Glutamatergic neuron (in vitro differentiated cells): ENCODE measurements at places on chromosomes 3 and 15.

DNA sequence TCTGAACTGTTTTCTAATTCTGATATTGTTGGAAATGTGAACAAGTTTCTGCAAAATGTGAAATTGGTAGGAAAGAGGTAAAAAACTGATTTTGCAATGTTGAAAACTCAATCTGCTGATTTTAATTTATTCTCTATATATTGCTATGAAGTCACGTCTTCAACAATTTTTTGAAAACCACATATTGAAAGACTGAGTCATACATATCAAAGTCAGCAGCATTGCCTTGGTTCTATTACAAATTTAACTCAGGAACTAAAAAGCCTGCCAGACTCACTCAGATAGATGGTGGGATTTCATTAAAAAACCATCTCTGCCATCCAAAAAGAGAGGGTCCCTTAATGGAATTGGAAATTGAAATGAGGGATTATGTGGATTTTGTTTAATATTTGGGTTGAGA is 351.4 kb downstream of the CNTN3 start:
- H3K27me3 ChIP-seq, result no peaks in the 10 kb centered on the region
- H3K27ac ChIP-seq, result no peak overlapping the region
- no peaks in the 10 kb centered on the region for H3K36me3 ChIP-seq
- peaks cover 15% of the 10 kb centered on the region for H3K4me1 ChIP-seq
- H3K4me3 ChIP-seq, result no peak overlapping the region

- no peak overlapping the region for H3K27ac ChIP-seq
- peaks cover 5% of the 10 kb centered on the region for H3K27me3 ChIP-seq
- no peaks in the 10 kb centered on the region for H3K36me3 ChIP-seq
- no peaks in the 10 kb centered on the region for H3K4me1 ChIP-seq
- H3K4me3 ChIP-seq, result no peak overlapping the region
These were observed 9.5 kb downstream of the EPB42 start for GRCh38 chr15:43211224-43211735.

- no peaks in the 10 kb centered on the region for H3K4me1 ChIP-seq
- H3K36me3 ChIP-seq, result no peaks in the 10 kb centered on the region
- DNase-seq, result no peak
- no peak overlapping the region for H3K4me3 ChIP-seq
- H3K27me3 ChIP-seq, result peaks cover 4% of the 10 kb centered on the region
These were observed 4.2 kb upstream of the CHL1 start for GRCh38 chr3:192215-192929.

GRCh38 chr15:62835351-62835750 is 207.2 kb upstream of the TPM1 start:
- peaks cover 5% of the 10 kb centered on the region for H3K4me1 ChIP-seq

DNA sequence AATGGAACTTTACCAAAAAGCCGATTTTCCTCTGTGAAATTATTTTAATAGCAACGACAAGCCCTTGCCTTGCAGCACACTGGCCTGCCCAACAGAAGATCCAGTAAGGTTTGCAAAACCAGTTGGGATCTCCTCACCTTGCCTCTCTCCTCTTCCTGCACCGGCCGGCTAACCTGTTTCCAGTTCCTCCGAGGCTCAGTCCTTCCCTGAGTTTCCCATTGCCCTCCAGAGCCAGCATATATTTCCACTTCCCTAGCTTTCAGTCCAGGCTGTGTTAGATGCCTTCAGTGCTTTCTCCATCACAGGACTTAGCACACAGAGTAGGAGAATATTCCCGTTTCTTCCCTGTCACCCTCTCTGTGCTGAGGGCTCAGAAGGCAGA is 60.3 kb downstream of the NOX5 start:
- H3K4me3 ChIP-seq, result peak overlapping the region; percentile 84
- peaks cover 14% of the 10 kb centered on the region for H3K4me1 ChIP-seq
- H3K27ac ChIP-seq, result peak overlapping the region; percentile 70

DNA sequence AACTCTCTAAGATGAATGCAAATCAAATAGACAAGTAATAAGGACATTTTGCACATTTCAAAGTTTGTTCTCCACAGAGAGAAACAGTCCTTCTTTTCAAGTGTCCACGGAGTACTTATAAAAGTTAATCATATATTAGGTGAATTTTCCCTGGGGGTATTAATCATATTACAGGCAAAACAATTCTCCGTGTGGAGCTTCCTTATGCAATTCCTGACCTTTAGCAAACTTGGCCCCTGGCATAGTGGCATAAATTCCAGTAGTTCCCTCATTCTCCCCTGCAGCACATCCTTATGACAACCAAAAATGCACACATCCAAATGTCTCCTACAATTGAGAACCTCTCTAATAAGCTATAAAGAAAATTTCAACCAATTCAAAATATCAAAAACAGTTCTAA is 34.4 kb downstream of the FSIP1 start:
- peaks cover 8% of the 10 kb centered on the region for H3K27me3 ChIP-seq
- no peak for DNase-seq
- no peak overlapping the region for H3K4me3 ChIP-seq
- no peak overlapping the region for H3K27ac ChIP-seq

DNA sequence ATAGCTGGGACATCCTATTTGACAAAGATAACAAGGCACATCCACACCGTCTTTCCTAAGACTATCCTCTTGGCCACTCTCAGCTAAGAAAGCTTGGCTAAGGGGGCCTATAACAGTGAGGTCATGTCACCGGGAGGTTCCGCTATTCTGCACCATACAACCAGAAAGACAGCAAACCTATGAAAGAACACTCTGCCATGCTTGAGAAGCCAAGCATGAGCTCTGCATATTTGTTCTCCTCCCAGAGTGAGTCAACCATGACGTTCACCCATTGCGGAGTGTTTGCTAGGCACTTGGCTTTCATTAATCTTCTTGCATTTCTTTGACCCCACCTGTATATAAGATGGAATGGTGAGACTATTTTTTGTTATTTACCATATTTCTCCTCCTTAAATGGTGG is 141.2 kb downstream of the GMNC start:
- H3K4me3 ChIP-seq, result no peak overlapping the region
- no peak for DNase-seq
- no peak overlapping the region for H3K27ac ChIP-seq
- H3K36me3 ChIP-seq, result no peaks in the 10 kb centered on the region
- no peaks in the 10 kb centered on the region for H3K4me1 ChIP-seq
- H3K27me3 ChIP-seq, result no peaks in the 10 kb centered on the region

- no peaks in the 10 kb centered on the region for H3K27me3 ChIP-seq
- H3K4me1 ChIP-seq, result peaks cover 18% of the 10 kb centered on the region
- no peak for DNase-seq
- no peaks in the 10 kb centered on the region for H3K36me3 ChIP-seq
- H3K4me3 ChIP-seq, result no peak overlapping the region
These were observed 753 bp downstream of the FURIN start for GRCh38 chr15:90869140-90869541.

- DNase-seq, result no peak
- H3K4me1 ChIP-seq, result no peaks in the 10 kb centered on the region
- H3K27me3 ChIP-seq, result peaks cover 2% of the 10 kb centered on the region
- H3K4me3 ChIP-seq, result no peak overlapping the region
These were observed 37.8 kb upstream of the MED12L start for GRCh38 chr3:151047636-151048035.

- H3K36me3 ChIP-seq, result no peaks in the 10 kb centered on the region
- DNase-seq, result no peak
- no peak overlapping the region for H3K27ac ChIP-seq
- no peak overlapping the region for H3K4me3 ChIP-seq
- peaks cover 9% of the 10 kb centered on the region for H3K27me3 ChIP-seq
These were observed 15.6 kb downstream of the NT5DC2 start for GRCh38 chr3:52517796-52518722.

GRCh38 chr15:45234562-45235235 is 17.3 kb upstream of the SLC28A2 start:
- no peaks in the 10 kb centered on the region for H3K4me1 ChIP-seq
- peaks cover 11% of the 10 kb centered on the region for H3K36me3 ChIP-seq
- H3K4me3 ChIP-seq, result no peak overlapping the region
- H3K27me3 ChIP-seq, result no peaks in the 10 kb centered on the region
- DNase-seq, result no peak

GRCh38 chr3:151974067-151974466 is 100.6 kb downstream of the SUCNR1 start:
- DNase-seq, result no peak
- peaks cover 3% of the 10 kb centered on the region for H3K36me3 ChIP-seq
- peaks cover 3% of the 10 kb centered on the region for H3K27me3 ChIP-seq
- H3K4me1 ChIP-seq, result peaks cover 10% of the 10 kb centered on the region

DNA sequence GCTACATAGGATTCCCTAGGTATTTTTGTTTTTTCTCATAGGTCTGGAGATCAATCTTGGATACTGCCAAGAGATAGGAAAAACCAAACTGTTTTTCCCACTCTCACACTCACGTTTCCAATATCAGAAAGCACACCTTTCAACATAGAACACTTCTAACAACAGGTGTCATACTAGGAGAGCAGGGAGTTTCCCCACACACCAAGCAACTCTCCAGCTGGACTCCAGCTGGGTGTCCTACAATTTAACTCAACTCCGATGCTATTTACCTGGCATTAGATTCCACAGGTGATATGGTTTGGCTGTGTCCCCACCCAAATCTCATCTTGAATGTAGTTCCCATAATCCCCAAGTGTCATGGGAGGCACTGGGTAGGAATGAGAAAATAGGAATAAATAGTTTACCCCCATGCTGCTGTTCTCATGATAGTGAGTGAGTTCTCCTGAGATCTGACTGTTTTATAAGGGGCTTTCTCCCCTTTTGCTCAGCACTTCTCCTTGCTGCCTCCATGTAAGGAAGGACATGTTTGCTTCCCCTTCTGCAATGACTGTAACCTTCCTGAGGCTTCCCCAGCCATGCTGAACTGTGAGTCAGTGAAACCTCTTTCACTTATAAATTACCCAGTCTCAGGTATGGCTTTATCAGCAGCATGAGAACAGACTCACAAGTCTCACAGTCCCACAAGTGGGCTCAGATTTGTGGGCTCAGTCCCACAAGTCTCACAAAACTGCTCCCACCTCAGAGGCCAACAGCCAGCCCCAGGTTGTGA is 354.5 kb upstream of the THBS1 start:
- H3K27ac ChIP-seq, result no peak overlapping the region
- H3K4me3 ChIP-seq, result no peak overlapping the region
- H3K27me3 ChIP-seq, result no peaks in the 10 kb centered on the region
- H3K36me3 ChIP-seq, result no peaks in the 10 kb centered on the region

DNA sequence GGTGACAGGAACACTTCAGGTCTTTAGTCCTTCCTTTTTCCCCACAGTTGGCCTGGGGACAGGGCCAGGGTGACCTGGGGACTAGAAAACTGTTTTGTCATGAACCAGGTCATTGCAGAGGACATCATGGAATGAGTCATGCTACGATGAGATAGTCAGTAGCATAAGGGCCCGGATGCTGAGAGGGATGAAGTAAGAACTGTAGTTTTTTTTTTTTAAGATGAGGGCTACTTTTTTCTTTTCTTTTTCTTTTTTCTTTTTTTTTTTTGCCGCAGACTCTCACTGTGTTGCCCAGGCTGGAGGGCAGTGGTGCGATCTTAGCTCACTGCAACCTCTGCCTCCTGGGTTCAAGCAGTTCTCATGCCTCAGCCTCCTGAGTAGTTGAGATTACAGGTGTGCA is 8.0 kb downstream of the MAP2K5 start:
- peaks cover 1% of the 10 kb centered on the region for H3K27me3 ChIP-seq
- H3K27ac ChIP-seq, result no peak overlapping the region
- H3K4me3 ChIP-seq, result no peak overlapping the region

GRCh38 chr3:150421256-150421655 is 13.2 kb downstream of the TSC22D2 start:
- H3K4me1 ChIP-seq, result peaks cover 35% of the 10 kb centered on the region
- no peak overlapping the region for H3K27ac ChIP-seq
- no peak for DNase-seq

DNA sequence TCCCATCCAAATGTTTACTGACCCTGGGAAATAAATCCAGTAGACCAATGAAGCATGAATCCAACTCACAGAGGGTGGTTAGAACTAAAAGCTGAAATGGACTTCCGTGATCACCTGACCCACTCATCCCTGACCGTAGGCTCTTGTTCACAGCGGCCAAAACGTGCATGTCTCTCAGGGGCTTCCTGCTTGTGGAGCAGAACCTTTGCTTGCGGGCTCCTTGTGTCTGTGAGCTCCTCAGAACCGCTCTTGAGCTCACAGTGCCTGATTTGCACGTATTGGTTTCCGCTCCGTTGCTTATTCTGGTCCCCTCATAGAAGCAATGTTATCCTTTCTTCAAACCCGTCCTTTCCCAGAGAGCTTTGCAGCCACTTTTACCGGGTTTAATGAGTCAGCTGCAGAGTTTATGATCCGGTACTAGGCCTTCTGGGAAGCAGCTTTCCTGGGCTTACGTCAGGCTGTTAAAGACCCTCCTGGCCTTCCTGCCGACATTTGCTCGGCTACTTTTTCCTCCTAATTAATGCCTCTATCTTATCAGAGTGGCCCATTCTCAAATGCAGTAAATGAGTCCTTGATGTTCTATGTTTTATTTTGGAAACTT is 35.4 kb downstream of the LIPC start:
- H3K27me3 ChIP-seq, result no peaks in the 10 kb centered on the region
- no peaks in the 10 kb centered on the region for H3K36me3 ChIP-seq
- H3K4me3 ChIP-seq, result no peak overlapping the region
- H3K4me1 ChIP-seq, result no peaks in the 10 kb centered on the region
- H3K27ac ChIP-seq, result no peak overlapping the region

DNA sequence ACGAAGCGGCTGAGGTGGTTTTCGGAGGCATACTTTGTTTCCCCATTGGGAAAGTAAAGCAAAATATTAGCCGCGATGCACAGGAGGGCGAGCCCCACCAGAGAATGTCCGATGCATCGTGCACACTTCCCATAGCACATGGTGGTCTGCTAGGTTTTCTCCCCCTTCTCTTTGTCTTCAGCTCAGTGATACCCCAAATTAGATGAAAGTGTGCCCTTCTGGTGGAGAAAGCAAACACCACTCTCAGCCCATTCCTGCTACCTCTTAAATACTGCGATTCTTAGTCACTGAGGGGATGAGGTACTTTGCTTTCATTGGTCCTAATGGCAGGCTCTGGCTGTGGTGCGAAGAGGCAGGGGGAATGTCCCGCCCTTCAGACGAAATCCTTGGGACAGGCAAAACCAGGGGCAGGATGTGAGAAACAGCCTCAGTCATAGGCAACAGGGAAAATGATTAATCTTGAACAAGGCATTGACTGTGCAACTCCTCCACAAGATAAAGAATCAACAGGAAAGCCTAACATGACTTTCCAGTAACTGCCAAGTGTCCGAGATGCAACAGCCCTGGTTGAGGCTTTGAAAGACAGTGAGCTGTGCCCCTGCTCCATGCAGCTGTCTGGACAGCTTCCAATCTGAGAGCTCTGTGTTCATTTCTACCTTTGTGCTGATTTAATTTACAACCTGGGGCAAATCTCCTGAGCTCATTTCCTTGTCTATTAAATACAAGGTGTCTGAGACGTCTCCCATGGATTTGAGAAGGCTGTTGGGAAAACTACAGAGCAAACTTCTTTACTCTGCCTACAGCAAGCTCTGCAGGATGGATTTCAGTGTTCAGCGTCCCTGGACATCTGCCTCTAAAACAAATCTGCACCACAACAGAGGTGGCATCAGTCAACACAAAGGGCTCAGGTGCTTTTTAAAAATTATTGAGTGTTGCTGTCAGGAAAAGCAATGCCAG is at the start of gene TM4SF1:
Gene TM4SF1, minus strand, starts transcription at position 242 of the 957 bp plus-strand sequence. Its CDS starts 102 bp downstream, at position 140.
- no peak within 1 kb of the TSS for H3K27ac ChIP-seq
- no peak within 1 kb of the TSS for H3K4me3 ChIP-seq
- no peaks in the 10 kb centered on the region for H3K4me1 ChIP-seq

- H3K4me3 ChIP-seq, result peak overlapping the region; percentile 35
- no peak for DNase-seq
- peaks cover 28% of the 10 kb centered on the region for H3K4me1 ChIP-seq
- peak overlapping the region; percentile 89 for H3K27ac ChIP-seq
These were observed 34.8 kb downstream of the PTPN9 start for GRCh38 chr15:75544359-75544758.

GRCh38 chr15:42107473-42107872 is 13.1 kb upstream of the PLA2G4D start:
- no peak overlapping the region for H3K27ac ChIP-seq
- H3K4me3 ChIP-seq, result no peak overlapping the region
- no peak for DNase-seq

GRCh38 chr3:195087328-195087727 is 183.6 kb downstream of the XXYLT1 start:
- peak overlapping the region; percentile 82 for H3K27ac ChIP-seq
- H3K4me1 ChIP-seq, result peaks cover 10% of the 10 kb centered on the region
- H3K4me3 ChIP-seq, result peak overlapping the region; percentile 79
- peaks cover 12% of the 10 kb centered on the region for H3K27me3 ChIP-seq
